ENCODE measurements at places on chromosomes 13 and 19.

DNA sequence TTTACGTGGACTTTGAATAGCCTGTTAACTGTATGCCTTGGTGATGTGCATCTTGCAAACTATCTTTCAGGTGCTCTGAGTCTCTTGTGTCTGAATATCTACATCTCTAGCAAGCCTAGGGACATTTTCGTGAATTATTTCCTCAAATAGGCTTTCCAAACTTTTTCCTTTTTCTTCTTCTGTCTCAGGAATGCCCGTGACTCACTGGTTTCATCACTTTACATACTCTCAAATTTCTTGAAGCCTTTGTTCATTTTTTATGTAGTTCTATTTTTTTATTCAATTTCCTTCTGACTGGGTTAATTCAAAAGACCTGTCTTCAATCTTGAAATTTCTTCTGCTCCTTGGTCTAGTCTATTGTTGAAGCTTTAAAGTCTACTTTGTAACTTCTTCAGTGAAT, 332.2 kb downstream of the OXGR1 start:
- DNase-seq: no peak

DNA sequence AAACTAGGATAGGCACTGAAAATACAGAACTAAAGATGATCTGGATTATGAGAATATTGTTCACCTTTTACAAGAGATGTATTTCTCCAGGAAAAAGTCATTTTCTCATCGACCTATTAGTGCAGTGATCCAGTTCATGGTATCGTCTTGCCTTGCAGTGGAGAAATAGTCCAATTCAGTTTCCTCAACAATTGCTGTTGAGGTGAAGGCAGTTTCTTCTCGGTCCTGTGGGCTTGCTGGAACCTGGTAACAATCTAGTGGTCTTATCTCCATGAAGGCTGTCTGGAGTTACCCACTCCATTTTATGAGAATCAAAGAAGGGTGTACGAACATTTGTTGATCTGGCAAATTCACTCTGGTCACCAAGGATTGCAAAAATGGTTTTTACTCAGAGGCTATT, 266.8 kb downstream of the LHFPL6 start:
- no peak for DNase-seq

GRCh38 chr13:33639626-33640080, 178.3 kb upstream of the RFC3 start:
- no peak for DNase-seq

- no peak for DNase-seq
These were observed 657.6 kb downstream of the UQCRFS1 start for GRCh38 chr19:28555317-28555716.

DNA sequence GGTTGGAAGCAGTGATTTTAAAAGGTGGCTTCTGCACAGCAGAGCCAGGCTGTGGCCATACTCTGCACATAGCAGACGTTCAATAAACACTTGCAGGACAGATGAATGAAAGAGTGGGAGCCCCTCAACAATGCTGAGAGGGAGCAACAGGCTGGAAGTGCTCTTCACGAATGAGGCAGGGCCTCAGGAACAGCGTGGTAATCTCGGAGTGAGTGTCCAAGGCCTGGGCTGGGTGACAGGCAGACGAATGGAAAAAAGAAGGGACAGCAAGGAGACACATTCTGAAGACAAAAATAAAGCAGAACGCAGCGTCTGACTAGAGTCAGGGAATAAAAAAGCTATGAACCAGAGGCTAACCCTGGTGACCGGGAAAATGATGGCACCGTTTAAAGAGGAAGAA, 11.1 kb downstream of the GJA3 start:
- DNase-seq: no peak

GRCh38 chr19:47310819-47311218, 1.2 kb downstream of the C5AR1 start:
- DNase-seq: no peak

- peak; percentile 33 for DNase-seq
These were observed 2.1 kb upstream of the CEACAM7 start for GRCh38 chr19:41689993-41690800.

- no peak for DNase-seq
These were observed 661.5 kb downstream of the LIG4 start for GRCh38 chr13:107553838-107554237.

- DNase-seq: peak; percentile 55
These were observed 70.0 kb downstream of the INSR start for GRCh38 chr19:7224209-7224686.

DNA sequence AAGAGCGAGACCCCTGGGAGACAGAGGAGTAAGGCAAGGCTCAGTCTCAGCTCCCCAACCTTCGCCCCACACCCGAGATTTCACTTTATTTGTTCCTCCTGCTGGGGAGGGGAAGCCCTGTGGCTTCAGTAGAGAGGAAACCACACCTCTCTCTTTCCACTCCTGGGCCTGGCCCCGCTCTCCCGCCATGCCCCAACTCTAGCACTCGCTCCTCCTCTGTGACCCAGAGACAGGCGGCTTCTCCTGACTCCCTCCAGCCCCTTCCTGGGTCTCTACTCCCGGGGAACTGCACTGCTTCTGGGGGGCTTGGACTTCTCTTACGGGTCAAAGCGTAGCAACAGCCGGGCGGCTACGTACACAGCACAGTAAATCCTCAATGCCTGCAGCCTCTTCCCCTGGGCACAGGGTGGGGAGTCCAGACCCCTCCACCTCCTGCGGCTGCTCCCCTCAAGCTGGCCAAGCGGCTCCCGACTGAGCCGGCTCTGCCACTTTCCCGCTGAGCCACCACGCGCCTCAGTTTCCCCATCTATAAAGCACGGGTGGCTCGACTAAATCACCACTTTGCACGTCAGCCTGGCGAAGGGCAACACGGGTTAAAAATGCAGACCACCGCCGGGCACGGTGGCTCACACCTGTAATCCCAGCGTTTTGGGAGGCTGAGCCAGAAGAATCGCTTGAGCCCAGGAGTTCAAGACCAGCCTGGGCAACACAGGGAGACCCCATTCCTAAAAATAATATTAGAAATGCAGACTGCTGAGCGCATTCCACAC, 1.4 kb downstream of the RNF126 start:
- no peak for DNase-seq

DNA sequence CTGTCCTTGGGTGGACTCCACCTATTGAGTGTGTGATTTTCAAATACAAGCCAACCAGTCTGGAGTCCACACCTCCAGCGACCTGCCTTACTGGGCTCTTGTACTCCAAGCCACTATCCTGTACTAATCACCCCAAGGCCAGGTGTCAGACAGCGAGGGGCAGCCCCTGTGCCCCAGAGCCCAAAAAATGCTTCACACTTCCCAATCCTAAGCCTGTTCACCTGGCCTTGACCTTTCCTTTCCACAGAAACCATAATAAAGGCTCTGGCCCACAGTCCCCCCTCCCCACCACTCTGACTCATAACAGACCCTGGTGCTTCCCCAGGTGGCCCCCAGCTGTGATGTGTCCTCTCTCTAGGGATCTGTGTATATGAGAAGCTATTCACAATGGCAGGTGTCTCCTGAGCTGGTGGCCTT, 3.9 kb downstream of the CD209 start:
- no peak for DNase-seq

DNA sequence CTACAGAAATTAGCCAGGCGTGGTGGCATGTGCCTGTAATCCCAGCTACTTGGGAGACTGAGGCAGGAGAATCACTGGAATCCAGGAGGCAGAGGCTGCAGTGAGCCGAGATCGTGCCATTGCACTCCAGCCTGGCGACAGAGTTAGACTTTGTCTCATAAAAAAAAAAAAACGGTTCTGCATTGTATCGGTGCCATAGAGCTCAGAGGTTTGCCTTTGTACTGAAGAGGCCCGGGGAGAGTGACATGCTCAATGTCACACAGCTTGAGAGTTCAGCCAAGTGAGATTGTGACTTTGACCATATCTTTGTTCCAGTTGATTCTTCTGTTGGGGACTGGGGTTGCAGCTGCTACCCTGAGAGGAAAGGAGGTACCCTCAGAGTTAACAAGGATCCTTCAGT, 4.3 kb downstream of the HAUS8 start:
- DNase-seq: no peak

GRCh38 chr19:39858541-39858940, 12.4 kb upstream of the FBL start:
- no peak for DNase-seq

- DNase-seq: no peak
These were observed 9.7 kb downstream of the FBXL12 start for GRCh38 chr19:9808855-9809824.

GRCh38 chr19:40365613-40366401, 17.3 kb downstream of the PLD3 start:
- peak; percentile 84 for DNase-seq

Data from ureter (tissue), 1 donor.